ENCODE measurements at places on chromosomes 12 and 14.

GRCh38 chr12:84842406-84843013 lies 70.1 kb downstream of the SLC6A15 start:
- peaks cover 16% of the 10 kb centered on the region for H3K4me1 ChIP-seq
- H3K27ac ChIP-seq = no peak overlapping the region
- no peak overlapping the region for H3K4me3 ChIP-seq

GRCh38 chr14:100832311-100832960 lies 6.5 kb downstream of the MEG3 start:
- H3K36me3 ChIP-seq = no peaks in the 10 kb centered on the region
- H3K27me3 ChIP-seq = peaks cover 6% of the 10 kb centered on the region

DNA sequence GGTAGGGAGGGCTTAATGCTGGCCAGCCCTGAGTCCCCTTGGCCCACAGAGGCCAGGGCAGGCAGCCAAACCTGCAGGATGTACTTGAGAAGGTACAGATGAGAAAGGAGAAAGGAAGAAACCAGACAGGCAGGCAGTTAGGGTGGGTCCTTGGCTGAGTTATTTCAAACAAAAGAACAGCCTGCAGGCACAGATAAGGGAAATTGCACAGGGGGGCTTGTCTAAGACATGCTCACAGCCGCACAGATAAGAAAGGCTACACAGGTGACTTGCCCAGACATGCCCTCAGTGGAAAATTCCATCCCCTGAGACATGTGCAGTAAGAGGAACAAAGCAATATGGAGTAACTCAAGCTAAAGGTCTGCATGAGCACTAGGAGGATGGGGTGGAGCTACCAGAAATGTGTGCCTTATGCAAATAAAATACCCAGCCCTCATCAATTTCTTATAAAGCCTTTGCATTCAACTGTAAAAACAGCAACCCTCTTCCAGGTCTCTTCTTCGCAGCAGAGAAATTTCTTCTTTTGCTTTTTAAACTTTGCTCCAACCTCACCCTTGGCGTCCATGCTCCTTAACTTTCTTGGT lies 158.2 kb upstream of the RGS6 start:
- H3K4me1 ChIP-seq = peaks cover 19% of the 10 kb centered on the region
- peaks cover 40% of the 10 kb centered on the region for H3K27me3 ChIP-seq
- DNase-seq = no peak
- H3K4me3 ChIP-seq = no peak overlapping the region
- H3K36me3 ChIP-seq = peaks cover 7% of the 10 kb centered on the region

DNA sequence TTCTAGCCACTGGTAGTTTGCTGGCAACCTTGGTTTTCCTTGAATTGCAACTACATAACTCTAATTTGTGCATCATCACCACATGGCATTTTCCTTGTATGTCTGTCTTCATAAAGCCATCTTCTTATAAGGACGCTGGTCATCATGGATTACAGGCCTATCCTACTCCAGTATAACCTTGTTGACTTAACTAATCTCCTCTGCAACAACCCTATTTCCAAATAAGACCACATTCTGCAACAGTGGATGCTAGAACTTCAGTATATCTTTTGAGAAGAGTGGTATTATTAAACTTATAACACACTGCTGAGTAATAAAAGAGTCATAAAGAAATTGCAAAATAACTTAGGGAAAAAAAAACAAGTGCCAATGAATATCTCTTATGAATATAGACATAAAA lies 511.8 kb upstream of the FOXG1 start:
- H3K27ac ChIP-seq = no peak overlapping the region
- no peaks in the 10 kb centered on the region for H3K36me3 ChIP-seq
- H3K4me1 ChIP-seq = no peaks in the 10 kb centered on the region
- H3K4me3 ChIP-seq = no peak overlapping the region
- no peaks in the 10 kb centered on the region for H3K27me3 ChIP-seq
- no peak for DNase-seq

DNA sequence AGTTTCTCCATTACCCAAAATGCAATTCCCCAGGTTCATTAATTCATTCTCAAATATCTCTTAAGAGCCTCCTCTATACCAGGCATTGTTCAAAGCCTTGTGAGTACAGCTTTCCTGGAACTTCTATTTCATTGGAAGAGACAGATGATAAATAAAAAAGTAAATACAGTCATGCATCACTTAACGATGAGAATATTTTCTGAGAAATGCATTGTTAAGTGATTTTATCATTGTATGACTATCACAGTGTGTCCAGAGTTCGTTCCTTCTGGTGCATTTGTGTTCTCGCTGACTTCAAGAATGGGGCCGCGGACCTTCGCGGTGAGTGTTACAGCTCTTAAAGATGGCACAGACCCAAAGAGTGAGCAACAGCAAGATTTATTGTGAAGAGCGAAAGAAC lies 66.0 kb downstream of the ANO4 start:
- H3K27me3 ChIP-seq = no peaks in the 10 kb centered on the region
- no peak overlapping the region for H3K27ac ChIP-seq
- no peaks in the 10 kb centered on the region for H3K36me3 ChIP-seq
- no peaks in the 10 kb centered on the region for H3K4me1 ChIP-seq
- no peak overlapping the region for H3K4me3 ChIP-seq
- DNase-seq = no peak

DNA sequence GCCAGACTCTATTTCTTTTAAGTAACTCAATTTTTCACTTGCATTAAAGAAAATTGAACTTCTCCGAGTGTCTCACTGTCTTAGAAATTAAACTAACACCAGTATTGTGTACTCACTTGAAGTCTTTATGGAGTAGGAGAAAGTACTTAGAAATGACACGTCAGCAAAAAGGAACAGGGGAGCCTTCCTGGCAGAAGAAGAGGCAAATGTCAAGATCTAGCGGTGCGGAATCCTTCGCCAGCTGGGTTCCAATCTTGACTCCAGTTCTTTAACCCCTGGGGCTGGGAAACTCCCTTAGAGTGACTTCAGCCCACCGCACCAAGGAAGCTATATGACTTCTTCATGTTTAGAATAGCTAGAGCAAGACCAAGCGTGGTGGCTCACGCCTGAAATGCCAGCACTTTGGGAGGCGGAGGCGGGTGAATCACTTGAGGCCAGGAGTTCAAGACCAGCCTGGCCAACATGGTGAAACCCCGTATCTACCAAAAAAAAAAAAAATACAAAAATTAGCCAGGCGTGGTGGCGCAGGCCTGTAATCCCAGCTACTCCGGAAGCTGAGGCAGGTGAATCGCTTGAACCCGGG lies 34.4 kb downstream of the WBP11 start:
- peak; percentile 35 for DNase-seq
- H3K27me3 ChIP-seq = no peaks in the 10 kb centered on the region
- H3K36me3 ChIP-seq = peaks cover 63% of the 10 kb centered on the region
- H3K4me3 ChIP-seq = peak overlapping the region; percentile 90
- peak overlapping the region; percentile 98 for H3K27ac ChIP-seq

DNA sequence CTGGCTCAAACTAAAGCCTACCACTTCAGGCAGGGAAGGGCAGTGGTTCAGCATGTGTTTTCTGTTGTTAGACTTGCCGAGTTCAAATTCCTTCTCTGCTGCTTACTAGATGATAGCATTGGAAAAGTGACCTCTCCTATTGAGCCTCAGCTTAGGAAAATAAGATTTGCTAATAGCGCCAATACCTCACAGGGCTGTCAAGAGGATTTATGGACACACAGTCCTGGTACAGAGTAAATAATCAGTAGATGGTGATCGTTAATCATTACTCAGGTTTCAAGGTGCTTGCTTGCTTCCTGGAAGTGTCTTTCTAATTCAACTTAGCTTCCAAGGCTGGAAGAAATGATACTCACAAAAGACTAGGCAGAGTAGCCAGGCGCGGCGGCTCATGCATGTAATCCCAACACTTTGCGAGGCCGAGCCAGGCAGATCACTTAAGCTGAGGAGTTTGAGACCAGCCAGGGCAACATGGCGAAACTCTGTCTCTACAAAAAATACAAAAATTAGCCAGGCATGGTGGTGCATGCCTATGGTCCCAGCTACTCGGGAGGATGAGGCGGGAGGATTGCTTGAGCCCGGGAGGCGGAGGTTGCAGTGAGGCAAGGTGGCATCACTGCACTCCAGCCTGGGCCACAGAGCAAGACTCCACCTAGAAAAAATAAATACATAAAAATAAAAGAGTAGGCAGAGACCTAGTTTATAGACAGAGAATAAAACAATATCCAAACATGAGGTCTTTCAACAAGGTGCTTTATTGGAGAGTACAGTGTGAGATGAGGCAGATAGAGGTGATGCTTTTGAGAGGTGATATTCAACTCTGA lies 6.0 kb downstream of the PLA2G1B start:
- DNase-seq = no peak
- no peaks in the 10 kb centered on the region for H3K36me3 ChIP-seq
- H3K4me3 ChIP-seq = no peak overlapping the region
- H3K27ac ChIP-seq = no peak overlapping the region
- peaks cover 20% of the 10 kb centered on the region for H3K4me1 ChIP-seq

GRCh38 chr14:23351681-23352505 lies 794 bp downstream of the SLC22A17 start:
- peaks cover 51% of the 10 kb centered on the region for H3K27me3 ChIP-seq
- H3K27ac ChIP-seq = no peak overlapping the region
- DNase-seq = no peak
- peaks cover 11% of the 10 kb centered on the region for H3K4me1 ChIP-seq

GRCh38 chr14:36086629-36087395 lies 89.7 kb downstream of the PTCSC3 start:
- no peak for DNase-seq
- no peak overlapping the region for H3K27ac ChIP-seq
- H3K4me1 ChIP-seq = no peaks in the 10 kb centered on the region
- no peaks in the 10 kb centered on the region for H3K36me3 ChIP-seq
- H3K4me3 ChIP-seq = no peak overlapping the region
